ENCODE measurements at places on chromosomes 7 and 10.

DNA sequence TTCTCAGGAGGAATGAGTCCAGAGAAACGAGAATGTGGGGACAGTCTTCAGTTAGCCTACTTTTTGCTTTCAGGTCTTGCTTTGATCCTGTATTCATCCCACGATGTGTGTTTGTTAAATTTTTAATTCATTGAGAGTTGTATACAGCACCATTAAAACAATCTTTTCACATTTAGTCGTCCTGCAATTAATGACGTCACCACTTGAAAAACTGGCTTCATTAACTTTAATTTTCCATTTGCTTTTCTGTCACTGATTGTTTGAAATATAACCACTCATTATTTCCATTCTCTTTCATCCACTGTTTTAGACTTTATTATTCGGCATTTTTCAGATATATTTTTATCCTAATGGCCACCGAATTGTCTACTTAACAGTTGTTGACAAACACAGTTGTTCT lies 146.9 kb downstream of the TFEC start:
- DNase-seq, result no peak

DNA sequence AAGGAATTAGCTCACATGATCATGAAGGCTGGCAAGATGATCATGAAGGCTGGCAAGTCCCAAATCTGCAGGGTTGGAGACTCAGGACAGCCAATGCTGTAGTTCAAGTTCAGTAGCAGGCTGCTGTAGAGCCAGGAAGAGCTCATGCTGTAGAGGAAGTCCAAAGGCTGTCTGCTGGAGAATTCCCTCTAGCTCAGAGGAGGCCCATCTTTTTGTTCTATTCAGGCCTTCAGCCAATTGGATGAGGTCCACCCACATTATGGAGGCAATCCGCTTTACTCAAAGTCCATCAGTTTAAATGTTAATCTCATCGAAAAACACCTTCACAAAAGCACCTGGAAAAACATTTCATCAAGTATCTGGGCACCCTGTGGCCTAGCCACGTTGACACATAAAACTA lies 24.8 kb upstream of the FAM171A1 start:
- no peak for DNase-seq

DNA sequence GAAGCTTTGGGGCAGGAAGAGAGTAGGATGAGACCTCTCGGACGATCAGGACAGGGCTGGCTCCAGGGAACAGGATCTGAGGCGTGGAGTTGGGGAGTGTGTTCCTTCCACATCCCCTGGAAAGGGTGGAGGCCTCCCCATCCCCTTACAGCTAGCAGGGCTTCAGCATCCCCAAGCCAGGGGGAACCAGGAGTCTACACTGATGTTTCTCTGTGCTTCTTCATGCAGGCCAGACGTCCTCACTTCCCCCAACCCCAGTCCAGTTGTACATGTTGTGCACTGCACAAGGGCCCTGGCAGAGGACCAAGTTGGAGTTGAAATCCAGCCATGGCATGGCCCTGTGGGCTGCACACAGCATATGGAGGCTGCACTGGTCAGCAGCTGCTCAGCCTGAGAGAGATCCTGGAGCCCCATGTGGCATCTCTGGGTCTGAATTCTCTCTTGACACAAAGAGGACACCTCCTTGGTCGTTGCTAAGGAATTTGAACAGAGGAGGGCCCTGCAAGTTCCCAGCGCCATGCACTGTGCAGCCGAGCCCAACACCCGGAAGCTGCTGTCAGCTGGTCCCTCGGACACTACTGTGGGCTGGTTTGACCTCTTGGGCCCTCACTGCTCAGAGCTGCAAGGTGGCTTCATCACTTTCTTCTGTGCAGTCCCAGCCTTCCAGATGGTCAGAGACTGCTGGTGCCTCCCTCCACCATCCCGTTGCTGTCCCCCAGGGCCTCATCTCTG lies 181.1 kb downstream of the DNAJB6 start:
- no peak for DNase-seq

DNA sequence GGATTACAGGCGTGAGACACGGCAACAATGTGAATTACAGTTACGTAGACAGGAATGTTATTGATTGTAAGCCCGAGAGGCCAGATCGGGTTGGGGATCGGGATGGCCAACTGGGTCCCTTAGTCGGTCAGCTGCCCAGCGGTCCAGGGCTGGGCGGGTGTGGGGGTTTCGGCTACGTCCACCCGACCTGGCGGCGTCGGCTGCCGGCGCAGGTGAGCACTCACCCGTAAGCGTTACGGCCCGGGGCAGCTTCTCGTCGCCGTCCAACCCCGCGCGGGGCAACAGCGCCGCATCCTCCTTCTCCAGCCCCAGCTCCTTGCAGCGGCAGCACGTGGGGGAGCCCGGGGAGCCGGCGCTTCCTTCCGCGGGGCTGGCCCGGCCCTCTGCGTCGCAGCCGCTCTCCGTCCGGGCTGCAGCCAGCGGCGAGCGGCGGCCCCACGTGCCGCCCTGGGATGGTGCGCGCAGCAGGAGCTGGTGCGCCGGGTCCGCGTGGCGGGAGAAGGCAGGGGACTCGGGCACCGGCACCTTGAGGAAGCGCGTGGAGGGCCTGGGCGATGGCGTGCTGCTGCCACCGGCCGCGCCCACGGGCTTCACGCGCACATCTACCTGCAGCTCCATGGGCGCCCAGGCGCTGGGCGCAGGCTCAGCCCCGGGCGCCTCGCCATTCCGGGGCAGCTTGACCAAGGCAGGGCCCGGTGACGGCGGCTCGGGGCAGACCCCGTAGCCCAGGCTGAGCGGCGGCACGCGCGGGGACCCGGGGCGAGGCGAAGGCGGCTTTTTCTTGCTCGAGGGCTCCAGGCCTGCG lies 609 bp downstream of the KLRG2 start:
- DNase-seq, result peak; percentile 51

DNA sequence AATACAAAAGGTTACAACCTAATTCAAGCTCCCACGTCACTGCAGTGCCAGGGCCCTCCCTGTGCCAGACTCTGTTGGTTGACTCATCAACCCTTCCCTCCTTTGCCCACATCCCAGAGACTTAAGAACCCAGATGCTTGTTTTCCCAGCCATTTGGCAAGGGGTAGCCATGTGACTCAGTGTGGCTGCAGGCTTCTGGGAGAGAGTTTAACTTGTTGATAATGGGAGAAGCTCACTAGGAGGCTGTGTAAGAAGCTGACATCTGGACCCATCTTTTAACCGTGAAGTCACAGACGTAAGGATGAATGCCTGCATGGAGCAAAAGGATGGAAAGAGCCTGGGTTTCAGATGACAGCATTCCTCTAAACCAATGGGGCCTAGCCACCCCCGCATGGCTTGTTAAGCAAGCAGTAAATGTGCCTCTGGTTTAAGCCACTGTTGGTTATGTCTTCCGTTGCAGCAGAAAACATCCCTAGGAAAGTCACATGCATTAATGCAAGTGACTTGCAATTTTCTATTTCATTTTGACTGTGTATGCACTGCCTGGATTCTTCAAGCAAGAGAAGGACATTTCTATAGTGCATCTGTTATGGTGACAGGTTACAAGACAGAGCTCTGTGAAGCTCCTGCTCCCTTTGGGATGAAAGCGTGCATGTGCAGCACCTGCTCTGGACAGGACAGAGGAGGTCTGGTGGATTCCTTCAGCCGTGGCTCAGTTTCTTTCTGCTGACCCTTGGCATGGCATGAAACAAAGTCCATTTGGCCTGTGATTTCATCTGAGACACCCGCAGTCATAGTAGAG lies 57.5 kb upstream of the CREB5 start:
- DNase-seq, result peak; percentile 81

GRCh38 chr10:86439544-86439943 lies 72.9 kb upstream of the GRID1 start:
- DNase-seq, result peak; percentile 70

DNA sequence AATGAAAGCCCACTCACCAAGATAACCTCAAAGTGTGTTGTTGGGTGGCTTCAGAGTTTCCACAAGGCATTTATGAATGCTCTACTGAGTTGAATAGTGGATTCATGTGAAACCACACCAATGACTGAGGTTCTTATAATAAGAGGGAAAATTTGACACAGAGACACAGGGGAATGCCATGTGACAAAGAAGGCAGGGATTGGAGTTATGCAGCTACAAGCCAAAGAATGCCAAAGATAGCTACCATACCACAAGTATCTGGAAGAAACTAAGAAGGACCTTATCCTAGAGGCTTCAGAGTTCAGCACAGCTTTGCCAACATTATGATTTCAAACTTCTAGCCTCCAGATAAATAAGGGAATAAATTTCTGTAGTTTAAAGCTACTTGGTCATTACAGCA lies 68.0 kb upstream of the PCDH15 start:
- peak; percentile 59 for DNase-seq

Measured in astrocyte of the hippocampus (primary cell).